ENCODE measurements at places on chromosomes 6 and 20.

- DNase-seq, result no peak
Measured at GRCh38 chr6:142927271-142927580, 17.8 kb downstream of the HIVEP2 start.

- no peak for DNase-seq
Measured at GRCh38 chr6:38445925-38446324, 193.8 kb downstream of the BTBD9 start.

- DNase-seq, result no peak
Measured at GRCh38 chr6:63672582-63673129, 37.1 kb downstream of the PHF3 start.

DNA sequence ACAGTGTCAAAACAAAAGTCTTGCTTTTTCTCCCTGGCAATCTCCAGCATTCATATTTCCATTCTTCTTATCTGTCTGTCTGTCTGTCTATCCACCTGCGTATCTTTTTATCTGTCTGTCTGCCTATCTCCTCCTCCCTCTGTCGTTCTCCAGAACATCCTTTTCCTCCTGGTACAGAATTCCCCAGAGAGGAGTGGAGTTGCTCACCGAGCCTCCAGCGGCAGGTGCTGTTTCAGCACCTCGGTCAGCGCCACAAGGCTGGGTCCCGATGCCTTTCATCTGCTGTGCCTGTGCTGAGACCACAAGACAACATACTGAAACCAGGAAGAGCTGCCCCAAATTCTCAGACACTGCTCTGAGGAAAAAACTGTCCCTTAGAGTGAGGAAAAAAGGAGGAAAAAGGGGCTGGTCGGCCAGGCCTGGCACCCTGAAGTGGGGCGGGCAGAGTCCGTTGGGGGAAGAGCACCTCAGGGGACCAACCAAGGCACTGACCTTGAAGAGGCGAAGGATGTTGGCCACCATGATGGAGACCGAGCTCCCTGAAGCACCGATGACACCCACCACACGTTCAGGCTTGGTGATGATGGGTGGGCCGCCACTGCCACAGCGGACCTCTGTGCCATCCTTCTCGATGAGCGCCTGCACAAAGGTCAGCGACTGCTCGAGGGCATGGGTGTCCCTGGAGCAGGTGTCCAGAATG, 13.3 kb downstream of the GRM4 start:
- no peak for DNase-seq

GRCh38 chr20:1870323-1870722, 24.9 kb upstream of the SIRPA start:
- no peak for DNase-seq

DNA sequence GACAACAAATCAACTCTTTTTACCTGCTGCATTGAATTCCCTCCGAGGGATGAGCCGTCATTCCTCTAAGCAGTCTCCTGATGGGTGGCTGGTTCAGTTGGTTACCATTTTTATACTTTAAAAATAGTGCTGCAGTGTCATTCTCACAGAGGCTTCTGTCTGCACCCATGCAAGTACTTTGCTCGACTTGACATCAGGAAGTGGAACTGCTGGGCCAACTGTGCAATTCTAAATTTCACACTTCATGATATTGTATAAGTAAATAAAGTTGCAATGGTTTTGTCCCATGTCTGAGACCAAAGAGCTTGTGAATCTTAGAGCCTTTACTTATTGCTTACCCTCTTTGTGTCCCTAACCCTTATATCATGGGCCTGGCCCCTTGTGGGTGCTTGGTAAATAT, 2.5 kb downstream of the BTN3A1 start:
- DNase-seq, result no peak

DNA sequence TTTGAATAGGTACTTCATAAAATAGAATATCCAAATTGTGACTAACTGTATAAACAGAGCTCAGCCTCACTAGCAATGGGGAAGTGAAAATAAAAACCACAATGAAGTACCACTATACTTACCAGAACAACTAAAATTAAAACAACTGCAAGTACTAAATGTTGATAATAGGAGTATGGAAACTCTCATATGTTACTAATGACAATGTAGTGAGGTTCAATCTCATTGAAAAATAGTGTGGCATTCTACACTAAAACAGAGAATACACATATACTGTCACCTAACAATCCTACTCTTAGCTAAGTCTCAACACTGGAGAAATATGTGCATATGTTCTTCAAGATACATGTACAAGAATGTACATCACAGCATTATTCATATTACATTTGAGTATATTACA, 132.0 kb upstream of the CARMIL1 start:
- DNase-seq, result no peak

DNA sequence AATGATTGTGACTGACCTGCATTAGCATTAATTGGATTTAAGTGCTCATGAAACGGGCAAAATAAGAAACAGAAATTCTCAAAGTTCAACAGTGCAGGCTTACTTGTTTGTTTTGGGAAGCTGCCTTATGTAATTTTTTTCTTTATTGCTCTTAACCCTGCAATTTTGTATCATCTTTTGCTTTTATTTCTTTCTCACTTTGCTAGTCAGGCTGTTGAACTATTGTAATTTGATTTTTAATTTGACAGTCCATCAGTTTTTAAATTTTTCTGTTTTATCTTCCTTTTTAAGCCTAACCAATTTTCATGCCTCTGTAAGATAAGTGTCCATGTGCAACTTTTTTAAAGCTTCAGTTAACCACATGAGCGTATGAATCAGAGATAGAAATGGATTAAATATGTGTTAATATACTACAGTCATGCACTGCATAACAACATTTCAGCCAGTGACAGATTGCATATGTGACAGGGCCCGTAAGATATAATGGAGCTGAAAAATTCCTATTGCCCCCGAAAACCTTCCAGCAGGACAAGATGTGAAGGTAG, 44.6 kb downstream of the PEX7 start:
- no peak for DNase-seq

DNA sequence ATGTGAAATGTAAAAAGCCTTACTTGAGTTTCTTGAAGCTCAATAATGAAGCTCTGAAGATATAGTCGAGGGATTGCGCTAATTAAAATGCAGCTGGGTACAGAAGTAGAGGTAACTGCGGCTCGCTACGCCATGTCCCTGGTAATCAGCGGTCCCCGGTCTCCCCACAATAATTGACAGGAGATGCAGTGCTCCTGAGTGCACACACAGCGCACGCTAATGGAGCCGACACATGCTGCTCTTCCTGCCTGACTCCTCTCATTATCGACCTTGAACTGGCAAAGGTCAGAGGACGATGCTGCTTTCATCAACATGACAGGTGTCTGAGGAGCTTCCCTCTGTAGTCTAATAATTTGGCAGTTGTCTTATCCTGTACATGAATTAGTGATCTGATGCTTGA, 365.9 kb downstream of the RNF144B start:
- DNase-seq, result no peak
